ENCODE measurements at places on chromosomes 7 and 10. TPM values are rescaled to one million over a fixed set of nuclear protein-coding genes. Genes with fewer than 3 reads are reported as not detected.

GRCh38 chr7:2004841-2005725 lies 227.7 kb downstream of the MAD1L1 start:
- no peak for DNase-seq

ZRANB1 gene
- polyA plus RNA-seq, result 32.6 TPM

DNA sequence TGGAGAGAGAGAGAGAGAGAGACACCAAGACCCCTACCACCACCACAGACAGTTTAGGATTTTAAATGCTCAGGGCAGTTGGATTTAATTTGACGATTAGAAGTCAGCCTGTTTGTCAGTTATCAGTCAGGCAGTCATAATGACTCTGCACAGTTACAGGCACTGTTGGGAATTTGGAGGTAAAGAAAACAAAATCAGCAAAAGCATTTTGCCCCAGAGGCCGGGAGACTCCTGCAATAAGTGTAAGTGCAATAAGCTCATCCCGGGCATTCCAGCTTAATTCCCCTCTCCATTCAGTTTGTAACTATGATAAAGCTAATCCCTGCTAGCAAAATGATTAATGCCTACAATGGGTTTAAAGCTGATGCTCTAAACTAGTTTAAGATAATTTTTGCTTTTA lies 13.5 kb downstream of the SEMA3C start:
- DNase-seq, result no peak

GRCh38 chr7:90165724-90166123 lies 11.5 kb downstream of the STEAP1 start:
- no peak for DNase-seq

DNA sequence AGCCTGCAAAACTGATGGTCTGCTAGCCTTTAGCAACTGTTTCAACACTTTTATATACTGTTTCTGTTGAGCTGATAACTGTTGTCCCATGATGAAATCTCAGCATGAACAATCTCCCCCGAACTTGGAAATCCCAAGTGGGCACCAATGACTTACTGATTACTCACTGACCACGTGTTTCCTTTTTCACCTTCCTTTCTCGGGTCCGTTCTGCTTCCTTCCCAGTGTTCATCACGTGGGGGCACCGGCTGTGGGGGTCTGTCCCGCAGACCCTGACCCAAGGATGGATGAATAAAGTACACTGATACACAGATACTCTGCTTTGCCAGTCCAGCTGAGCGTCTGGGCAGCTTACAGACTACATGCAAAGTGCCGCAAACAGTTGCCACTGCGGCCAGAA lies 39.0 kb upstream of the RASGEF1A start:
- no peak for DNase-seq

DNA sequence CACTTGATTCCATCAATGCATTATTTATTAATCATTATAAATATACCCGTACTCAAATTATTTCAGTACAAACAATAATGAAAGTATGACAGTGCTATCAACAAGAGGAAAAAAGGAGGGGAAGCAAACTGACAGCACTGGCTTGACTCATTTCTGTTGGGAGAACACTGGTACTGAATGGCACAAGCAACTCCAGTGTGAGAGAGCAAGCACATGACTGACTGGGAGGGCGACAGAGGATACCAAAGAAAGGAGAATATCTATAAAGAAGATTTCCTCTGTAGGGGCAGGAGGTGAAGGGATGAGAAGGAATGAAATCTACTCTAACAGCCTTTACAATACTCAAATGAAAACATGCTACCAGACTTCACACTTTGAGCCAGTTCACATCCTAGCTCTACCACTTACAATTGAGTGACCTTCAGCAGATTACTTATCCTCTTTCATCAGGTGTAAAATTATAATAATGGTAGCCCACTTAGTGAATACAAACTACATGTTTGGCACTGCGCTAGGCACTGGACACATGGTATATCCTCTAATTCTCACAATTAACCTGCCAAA lies 1.5 kb downstream of the USP54 start:
- DNase-seq, result no peak

GRCh38 chr7:90931986-90932916 lies 332.0 kb upstream of the FZD1 start:
- no peak for DNase-seq

DNA sequence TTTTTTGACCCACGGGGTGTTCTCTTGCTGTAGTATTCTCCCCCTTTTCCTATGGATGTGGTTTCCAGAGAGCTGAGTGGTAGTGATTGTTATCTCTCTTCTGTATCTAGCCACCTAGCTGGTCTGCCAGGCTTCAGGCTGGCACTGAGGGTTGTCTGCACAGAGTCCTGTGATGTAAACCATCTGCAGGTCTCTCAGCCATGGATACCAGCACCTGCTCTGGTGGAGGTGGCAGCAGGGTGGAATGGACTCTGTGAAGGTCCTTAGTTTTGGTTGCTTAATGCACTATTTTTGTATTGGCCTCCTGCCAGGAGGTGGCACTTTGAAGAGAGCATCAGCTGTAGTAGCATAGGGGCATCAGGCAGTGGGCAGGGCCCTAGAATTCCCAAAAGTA lies 851 bp downstream of the HYAL4 start:
- DNase-seq, result no peak

DNA sequence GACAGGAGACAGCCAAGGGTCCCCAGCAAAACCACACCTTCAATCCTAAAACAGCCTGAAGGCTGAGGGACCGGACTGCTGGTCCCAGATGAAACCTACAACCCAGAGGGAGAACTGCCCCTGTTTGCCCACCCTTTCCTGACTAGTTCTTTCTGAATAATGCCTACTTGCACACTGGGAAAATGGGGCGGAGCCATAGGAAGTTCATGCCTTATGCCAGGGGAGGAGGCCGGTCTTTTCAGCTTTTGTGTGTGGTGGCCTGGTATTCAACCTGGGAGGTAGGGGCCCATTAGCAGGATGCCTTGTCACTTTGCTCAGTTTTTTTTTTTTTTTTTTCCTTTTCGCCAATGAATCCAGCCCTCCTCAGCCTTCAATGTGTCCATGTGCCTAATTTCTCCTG lies 20.7 kb downstream of the TOMM7 start:
- no peak for DNase-seq

DNA sequence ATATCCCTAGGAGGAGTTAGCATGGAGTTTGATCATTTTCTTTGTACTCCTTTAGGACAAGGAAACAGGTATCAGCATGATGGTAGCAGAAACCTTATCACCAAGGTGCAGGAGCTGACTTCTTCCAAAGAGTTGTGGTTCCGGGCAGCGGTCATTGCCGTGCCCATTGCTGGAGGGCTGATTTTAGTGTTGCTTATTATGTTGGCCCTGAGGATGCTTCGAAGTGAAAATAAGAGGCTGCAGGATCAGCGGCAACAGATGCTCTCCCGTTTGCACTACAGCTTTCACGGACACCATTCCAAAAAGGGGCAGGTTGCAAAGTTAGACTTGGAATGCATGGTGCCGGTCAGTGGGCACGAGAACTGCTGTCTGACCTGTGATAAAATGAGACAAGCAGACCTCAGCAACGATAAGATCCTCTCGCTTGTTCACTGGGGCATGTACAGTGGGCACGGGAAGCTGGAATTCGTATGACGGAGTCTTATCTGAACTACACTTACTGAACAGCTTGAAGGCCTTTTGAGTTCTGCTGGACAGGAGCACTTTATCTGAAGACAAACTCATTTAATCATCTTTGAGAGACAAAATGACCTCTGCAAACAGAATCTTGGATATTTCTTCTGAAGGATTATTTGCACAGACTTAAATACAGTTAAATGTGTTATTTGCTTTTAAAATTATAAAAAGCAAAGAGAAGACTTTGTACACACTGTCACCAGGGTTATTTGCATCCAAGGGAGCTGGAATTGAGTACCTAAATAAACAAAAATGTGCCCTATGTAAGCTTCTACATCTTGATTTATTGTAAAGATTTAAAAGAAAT lies 4.8 kb downstream of the BAMBI start:
- DNase-seq, result no peak

HEPACAM2 gene
- polyA plus RNA-seq, result 4.2 TPM

Measured in renal cortex interstitium (tissue), 15 donors.